Spinal cord (tissue), 10 donors: ENCODE measurements at places on chromosomes 12 and 14.

DNA sequence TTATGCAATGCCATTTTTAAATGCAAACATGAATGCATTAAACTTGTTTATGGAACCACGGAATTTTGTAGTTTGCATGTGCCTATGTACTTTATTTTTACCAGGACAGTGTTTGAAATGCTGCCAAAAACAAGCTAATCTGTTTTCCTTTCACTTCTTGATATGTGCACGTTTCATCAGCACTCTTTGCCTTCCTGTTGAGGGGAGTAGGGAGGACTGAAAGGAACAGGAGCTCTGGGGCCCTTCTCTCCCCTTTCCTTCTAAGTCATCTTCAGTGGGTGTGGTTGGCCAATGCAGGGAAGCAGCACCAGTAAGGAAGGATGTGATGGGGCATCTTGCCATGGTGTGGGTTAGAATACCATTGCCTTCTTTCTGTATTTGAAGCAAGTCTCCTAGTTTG, 12.1 kb upstream of the PPP4R4 start:
- DNase-seq = no peak

GRCh38 chr14:99947695-99948094, 117.5 kb upstream of the EVL start:
- DNase-seq = no peak

GRCh38 chr12:92403210-92404175, 257.8 kb upstream of the BTG1 start:
- DNase-seq = no peak

- DNase-seq = no peak
Observed at GRCh38 chr12:127162307-127162706, 1104.7 kb upstream of the TMEM132C start.

GRCh38 chr14:32009976-32010581, 67.0 kb upstream of the ARHGAP5 start:
- no peak for DNase-seq

DNA sequence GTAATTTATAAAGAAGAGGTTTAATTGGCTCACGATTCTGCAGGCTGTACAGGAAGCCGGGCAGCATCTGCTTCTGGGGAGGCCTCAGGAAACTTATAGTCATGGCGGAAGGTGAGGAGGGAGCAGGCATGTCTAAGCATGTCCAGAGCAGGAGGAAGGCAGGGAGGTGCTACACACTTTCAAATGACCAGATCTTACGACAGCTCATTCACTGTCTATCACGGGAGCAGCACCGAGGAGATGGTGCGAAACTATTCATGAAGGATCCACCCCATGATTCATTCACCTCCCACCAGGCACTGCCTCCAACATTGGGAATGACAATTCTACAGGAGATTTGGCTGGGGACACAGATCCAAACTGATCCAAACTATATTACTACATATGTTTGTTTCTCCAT, 10.0 kb downstream of the SFSWAP start:
- no peak for DNase-seq

DNA sequence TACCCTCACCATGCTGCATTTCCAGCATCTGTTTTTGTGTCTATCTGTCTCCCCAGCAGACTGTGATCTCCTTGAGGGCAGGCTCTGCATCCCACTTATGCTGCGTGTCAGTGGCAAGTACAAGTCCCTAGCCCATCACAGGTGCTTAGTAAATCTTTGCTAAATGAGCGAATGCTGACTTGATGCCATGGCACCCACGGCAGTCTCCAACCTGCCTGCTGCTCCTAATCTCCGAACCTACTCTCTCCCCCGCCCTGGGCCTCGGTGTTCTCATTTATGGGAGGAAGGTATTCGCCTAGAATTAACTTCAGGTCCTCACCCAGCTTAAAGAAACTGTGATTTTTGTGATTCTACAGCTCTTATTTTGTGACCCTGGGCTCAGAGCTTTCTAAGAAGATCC, 109.9 kb downstream of the PRMT8 start:
- no peak for DNase-seq

DNA sequence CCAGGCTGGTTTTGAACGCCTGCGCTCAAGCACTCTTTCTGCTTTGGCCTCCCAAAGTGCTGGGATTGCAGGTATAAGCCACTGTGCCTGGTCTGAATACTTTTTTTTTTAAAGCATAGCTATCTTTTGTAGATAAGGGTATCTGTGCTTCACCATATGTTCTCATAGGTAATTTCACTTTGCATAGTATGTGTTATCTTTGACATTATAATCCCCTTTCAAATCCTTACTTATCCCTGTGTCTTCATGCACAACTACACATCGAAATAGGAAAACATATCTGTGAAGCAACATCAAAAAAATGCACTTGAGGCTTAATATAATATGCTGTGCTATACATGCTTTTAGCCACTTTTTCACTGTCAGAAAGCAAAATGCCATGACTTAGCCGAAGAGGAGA, 94.1 kb downstream of the SLC35F4 start:
- no peak for DNase-seq

GRCh38 chr12:50187084-50187900, 20.1 kb upstream of the CERS5 start:
- no peak for DNase-seq

GRCh38 chr14:64965356-64966000, 6.7 kb downstream of the RAB15 start:
- DNase-seq = no peak

GRCh38 chr12:42444192-42444943, 118.4 kb downstream of the PPHLN1 start:
- no peak for DNase-seq

- DNase-seq = no peak
Observed at GRCh38 chr12:101459642-101460346, 15.3 kb upstream of the SPIC start.

DNA sequence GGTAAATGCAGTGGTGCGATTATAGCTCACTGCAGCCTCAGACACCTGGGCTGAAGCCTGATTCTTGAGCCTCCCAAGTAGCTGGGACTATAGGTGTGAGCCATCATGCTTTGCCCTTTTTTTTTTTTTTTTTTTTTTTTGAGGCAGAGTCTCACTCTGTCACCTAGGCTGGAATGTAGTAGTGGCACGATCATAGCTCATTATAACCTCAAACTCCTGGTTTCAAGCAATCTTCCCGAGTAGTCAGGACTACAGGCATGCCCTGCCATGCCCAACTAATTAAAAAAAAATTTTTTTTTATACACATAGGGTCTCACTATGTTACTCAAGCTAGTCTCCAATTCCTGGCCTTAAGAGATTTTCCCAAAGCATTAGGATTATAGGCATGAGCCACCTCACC, 6.9 kb downstream of the ATP2A2 start:
- DNase-seq = no peak

- DNase-seq = peak; percentile 72
Observed at GRCh38 chr14:77375973-77376770, 722 bp downstream of the TMED8 start.

- no peak for DNase-seq
Observed at GRCh38 chr14:51104467-51104866, 9.6 kb upstream of the TRIM9 start.

DNA sequence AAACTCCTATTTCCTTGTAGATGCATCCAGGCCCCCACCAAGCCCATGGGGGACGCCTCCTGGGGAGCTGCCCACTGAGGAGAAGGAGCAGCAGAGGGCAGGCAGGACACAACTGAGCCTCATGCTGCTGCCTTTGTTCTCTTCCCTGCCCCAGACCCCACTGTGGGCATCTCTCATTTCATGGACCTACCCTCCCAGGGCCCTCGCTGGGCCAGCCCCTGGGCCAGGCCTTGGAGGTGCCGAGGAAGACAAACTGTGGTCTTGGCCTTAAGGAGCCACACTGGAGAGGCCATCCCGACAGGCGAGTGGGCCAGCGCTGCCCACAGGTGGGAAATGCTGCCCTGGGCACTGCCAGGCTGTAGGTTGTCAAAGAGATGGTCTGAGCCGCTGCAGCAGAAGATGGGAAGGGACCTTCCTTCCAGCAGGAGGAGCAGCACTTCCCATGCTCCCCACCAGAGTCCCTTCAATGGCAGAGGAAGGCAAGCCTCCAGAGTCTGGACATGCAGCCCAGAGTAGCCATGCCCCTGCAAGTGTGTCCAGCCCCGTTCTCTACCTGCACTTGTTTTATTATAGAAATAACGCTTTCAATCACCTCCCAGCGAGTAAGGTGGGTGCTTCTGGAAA, 147.4 kb downstream of the BCL11B start:
- no peak for DNase-seq

- DNase-seq = no peak
Observed at GRCh38 chr12:94841177-94841576, 162.3 kb downstream of the NDUFA12 start.
